ENCODE measurements at places on chromosomes 4 and X.

GRCh38 chr4:54005475-54005874, 58.9 kb downstream of the CHIC2 start:
- DNase-seq = no peak

- DNase-seq = no peak
Measured at GRCh38 chr4:112296949-112297880, at the start of gene ALPK1. TSS of gene ALPK1 (plus strand) at chr4:112297369.

GRCh38 chr4:20474119-20474518, 222.4 kb downstream of the SLIT2 start:
- no peak for DNase-seq

DNA sequence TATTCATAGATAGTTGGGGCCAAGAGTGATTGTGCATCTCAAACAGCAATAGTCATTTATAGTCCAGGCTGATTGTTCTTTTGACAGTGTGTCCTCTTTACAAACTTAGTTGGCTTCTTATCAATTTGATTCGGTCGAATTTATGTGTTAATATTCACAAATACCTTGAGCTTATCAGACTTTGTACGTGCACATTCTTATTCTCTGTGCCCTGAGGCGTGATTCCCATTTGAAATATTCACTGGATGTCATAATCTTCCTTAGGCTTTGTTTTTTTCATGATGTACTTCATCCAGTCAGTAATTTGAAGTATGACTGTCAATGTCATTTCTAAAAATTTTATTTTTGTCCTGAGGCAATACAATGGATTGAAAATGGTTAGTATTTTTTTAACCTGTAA, 263.5 kb upstream of the PCDH7 start:
- no peak for DNase-seq

DNA sequence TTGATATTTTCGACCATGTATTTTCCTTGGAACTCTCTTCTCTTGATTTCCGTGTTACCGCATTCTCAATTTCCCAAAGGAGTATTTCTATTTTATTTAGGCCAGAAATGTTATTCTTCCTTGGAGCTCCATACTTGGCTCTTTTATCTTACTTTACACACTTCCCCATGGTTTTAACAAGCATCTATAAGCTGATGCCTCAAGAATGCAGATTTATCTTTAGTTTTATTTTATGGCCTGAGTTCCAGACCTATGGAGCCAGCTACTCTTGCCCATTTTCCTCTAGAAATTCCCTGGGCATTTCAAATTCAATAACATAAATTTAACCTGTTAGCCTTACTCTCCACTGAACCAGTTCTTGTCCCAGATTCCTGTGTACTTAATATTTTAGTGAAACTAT, 43.7 kb downstream of the SULT1E1 start:
- DNase-seq = no peak

- no peak for DNase-seq
Measured at GRCh38 chr4:13992975-13993520, 365.5 kb upstream of the BOD1L1 start.

- DNase-seq = no peak
Measured at GRCh38 chrX:101370888-101371504, 15.0 kb downstream of the BTK start.

DNA sequence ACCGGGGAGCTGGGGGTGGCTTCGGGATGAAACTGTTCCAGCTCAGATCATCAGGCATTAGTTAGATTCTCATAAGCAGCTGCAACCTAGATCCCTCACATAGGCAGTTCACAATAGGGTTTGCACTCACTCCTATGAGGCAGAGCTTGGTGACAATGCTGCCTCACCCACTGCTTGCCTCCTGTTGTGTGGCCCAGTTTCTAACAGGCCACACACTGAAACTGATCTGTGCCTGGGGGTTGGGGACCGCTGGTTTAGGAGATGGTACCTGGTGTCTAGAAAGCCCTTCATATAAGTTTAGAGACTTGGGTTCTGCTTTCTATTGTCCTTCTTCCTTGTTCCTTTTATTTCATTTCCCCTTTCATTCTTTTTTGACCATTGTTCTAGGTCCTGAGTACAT, 234.2 kb downstream of the FRAS1 start:
- DNase-seq = no peak

DNA sequence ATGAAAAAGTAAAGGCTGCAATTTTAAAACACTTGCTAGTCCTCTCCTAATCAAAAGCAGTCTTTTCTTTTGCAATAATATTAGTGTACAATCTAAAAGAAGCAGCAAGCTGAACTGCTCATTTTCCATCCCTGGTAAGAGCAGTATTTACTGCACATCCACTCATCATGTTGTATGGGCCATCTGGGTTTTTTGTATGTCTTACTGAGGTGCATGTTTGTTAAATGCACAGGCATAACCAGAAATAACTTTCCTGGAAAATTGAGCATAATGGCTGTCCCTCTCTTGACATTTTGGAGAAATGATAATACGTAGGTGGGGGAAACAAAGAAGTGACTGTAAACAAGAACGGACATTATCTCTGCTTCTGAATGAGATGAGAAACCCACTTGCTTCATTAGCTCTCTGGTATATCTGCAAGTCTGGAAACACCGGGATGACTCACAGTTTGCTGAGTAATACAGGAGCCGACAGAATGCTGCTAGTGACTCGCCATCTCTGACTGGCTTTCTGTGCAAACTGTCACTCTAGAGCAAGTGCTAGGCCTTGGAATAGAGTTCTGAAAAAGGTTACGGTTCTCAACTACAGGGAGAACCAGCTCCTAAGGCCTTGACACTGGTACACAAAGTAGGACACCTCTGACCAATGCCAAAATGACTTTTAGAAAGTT, 85.7 kb upstream of the MTM1 start:
- DNase-seq = no peak

DNA sequence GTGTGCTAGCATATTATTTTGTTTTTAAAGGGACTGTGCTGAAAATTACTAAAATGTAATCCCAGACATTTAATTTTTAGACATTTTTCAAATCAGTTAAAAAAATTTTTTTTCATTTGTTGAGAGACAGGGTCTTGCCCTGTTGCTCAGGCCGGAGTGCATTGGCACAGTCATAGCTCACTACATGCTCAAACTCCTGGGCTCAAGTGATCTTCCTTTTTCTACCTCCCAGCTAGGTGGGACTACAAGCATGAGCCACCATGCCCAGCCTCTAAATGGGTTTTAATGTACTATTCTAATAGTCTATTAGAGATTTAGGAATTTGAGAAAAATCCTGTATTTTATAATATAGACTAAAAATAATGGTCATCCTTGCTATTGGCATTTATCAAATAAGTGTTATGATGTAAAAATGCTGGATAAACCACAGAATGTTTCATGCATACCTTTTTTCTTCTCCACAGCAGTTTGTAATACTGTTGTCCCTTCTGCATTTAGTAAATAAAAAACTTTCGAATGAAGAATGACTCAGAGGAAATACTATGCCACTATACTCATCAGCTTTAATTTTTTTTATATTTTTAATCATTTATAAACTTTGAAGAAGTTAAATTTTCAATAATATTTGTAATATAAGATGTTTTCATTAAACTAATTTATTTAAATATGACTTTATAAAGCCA, 29.9 kb downstream of the CPEB2 start:
- DNase-seq = no peak

DNA sequence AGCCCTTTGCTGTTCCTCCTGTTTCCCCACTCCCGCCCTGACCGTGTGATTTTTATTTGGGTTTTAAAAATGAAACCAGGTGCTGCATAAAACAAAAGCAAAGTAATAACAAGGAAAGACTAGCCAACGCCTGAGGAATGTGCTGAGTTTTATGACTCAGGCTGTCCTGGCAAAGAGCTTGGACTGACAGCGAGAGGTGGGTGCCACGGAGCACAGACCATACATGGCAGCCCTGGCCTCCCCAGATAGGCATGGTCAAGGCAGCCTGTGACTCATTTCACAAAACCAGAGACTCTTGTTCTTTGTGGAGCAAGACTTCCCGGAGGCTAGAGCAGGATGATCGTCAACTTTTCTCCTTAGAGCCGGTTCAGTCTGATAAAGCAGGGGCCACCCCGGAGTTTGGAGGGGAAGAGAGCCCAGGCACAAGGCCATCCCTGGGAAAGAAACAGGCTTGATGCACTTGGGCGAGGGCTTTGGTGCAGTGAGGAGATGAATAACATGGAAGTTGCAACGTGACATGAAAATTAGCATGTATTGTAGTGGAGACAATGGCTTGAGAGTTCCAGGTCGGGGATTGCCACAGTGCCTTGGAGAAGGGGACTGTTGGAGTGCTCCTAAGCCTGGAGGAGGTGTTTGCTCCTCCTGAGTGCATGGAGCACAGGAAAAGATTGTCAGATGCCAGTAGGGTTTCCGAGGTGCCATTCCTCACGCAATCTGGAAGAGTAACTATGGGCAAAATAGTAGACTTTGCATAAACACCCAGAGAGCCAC, 54.8 kb downstream of the C4orf51 start:
- no peak for DNase-seq

GRCh38 chr4:19193274-19193981, 1058.3 kb upstream of the SLIT2 start:
- DNase-seq = no peak

DNA sequence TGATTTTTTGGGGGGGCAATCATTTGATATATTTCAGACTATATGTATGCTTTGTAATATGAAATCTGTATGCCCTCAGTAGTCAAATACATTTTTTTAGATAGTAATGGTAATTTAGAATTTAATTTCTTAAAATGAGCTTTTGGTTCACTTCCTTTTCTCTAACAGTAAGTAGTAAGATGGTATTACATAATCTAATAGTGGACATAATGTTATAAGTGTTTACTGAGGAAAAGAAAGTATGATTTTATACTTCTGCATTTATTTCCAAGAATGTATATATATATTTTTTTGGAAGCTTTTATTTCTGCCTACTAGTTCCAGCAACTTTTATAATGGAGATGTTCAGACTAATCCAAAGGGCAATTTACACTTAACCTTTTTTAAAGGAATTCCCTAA, 1450.7 kb upstream of the TENM3 start:
- no peak for DNase-seq

DNA sequence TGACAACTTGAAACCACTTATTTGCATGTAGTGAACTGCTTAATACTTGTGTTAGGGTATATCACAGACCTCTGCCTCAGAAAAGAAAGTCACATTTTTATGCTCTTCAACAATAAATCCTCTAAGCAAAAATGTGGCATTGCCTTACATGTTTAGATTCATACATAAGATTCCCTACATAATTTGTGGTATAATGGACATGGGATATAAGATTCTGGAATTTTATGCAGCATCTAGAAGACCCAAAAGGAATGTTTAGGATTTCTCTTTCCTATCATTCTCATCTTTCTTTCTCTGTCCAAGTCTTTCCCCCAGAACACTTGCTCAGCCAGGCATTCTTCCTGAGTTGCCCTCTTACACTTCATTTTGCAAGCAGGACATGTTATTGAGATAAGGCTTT, 37.7 kb upstream of the TET2 start:
- DNase-seq = no peak

DNA sequence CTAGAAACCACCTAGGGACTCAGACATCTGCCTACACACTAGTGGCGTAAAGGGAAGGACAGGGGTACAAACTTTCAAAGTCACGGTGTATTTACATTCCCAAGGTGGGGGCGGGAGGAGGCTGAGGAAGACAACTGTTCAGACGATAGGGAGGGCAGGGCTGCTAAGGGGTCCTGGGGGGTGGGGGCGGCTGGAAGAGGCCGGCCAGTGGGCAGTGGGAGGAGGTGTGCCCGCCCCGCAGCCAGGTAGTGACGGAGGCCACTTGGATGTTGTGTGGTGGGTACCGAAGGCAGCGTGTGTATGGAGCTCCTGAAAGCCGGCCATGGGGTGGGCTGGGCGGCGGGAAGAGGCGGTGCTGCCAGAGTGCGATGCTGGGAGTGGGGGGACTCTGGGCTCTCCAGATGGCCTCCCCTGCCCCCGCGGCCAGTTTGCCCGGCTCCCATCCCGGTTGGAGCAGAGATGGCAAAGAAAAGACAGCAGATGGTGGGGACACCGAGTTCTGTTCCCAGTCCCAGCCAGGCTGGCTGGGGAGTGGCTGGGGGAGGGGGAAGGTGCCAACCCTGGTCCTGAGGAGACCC, 24.2 kb downstream of the L1CAM start:
- DNase-seq = no peak

GRCh38 chr4:73387552-73387951, 16.5 kb upstream of the ALB start:
- DNase-seq = no peak

- DNase-seq = no peak
Measured at GRCh38 chr4:40956721-40957255, 207.0 kb downstream of the NSUN7 start.

GRCh38 chr4:168551211-168551610, 54.4 kb downstream of the PALLD start:
- DNase-seq = no peak

GRCh38 chr4:8207314-8207713, 8.2 kb downstream of the SH3TC1 start:
- no peak for DNase-seq

All from T-helper 9 cell (primary cell).